Temporal lobe (tissue), 4 donors: ENCODE measurements at places on chromosomes 6 and 20. TPM values are rescaled to one million over a fixed set of nuclear protein-coding genes. Genes with fewer than 3 reads are reported as not detected.

PPP1R16B gene
- 10.1 TPM for total RNA-seq

HTR1B gene
- total RNA-seq, result 2.2 TPM

MUCL3 gene
- total RNA-seq, result not detected

HLA-F gene
- 1.5 TPM for total RNA-seq

F13A1 gene
- total RNA-seq, result 3.2 TPM

LKAAEAR1 gene
- 0.74 TPM for total RNA-seq

EMILIN3 gene
- 3.7 TPM for total RNA-seq

DST gene
- total RNA-seq, result 199 TPM

OXT gene
- total RNA-seq, result not detected

GTSF1L gene
- not detected for total RNA-seq

VSX1 gene
- total RNA-seq, result under 0.01 TPM

SYCP2 gene
- 2.2 TPM for total RNA-seq

MAS1 gene
- 0.25 TPM for total RNA-seq

GTF3C6 gene
- total RNA-seq, result 44.5 TPM

SHLD1 gene
- 6.6 TPM for total RNA-seq

MCHR2 gene
- 7.9 TPM for total RNA-seq

SPATS1 gene
- not detected for total RNA-seq

RRAGD gene
- total RNA-seq, result 60.2 TPM

GTF2H4 gene
- total RNA-seq, result 20.7 TPM

FBXO5 gene
- total RNA-seq, result 6.6 TPM

OLIG3 gene
- total RNA-seq, result not detected

OPRM1 gene
- 0.98 TPM for total RNA-seq

SGK2 gene
- 0.74 TPM for total RNA-seq

BTN1A1 gene
- not detected for total RNA-seq
